Naive thymus-derived CD4-positive, alpha-beta T cell (primary cell): ENCODE measurements at places on chromosomes 3 and 15. TPM values are rescaled to one million over a fixed set of nuclear protein-coding genes. Genes with fewer than 3 reads are reported as not detected.

- no peak for DNase-seq
Measured at GRCh38 chr3:128076483-128077201, 24.4 kb downstream of the SEC61A1 start.

DNA sequence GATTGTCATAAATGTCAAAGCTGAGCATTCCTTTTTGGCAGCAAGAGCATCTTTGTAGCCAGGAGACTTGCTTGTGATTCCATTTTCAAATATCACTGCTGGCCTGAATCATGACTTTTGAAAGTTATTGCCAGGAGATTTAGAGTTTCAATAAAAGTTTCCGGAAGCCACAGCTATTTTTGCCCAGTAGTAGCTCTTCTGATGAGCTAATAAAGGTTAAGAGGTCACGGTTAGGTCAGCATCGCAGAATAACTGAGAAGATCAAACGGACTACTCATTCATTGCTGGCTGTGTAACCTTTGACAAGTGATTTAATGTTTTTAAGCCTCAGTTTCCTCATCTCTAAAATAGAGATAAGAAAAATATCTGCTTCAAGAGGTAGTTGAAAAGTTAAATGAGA is 105.1 kb upstream of the ETV5 start:
- DNase-seq: no peak

- no peak for DNase-seq
Measured at GRCh38 chr3:52277972-52278509, 408 bp downstream of the WDR82 start.

DNA sequence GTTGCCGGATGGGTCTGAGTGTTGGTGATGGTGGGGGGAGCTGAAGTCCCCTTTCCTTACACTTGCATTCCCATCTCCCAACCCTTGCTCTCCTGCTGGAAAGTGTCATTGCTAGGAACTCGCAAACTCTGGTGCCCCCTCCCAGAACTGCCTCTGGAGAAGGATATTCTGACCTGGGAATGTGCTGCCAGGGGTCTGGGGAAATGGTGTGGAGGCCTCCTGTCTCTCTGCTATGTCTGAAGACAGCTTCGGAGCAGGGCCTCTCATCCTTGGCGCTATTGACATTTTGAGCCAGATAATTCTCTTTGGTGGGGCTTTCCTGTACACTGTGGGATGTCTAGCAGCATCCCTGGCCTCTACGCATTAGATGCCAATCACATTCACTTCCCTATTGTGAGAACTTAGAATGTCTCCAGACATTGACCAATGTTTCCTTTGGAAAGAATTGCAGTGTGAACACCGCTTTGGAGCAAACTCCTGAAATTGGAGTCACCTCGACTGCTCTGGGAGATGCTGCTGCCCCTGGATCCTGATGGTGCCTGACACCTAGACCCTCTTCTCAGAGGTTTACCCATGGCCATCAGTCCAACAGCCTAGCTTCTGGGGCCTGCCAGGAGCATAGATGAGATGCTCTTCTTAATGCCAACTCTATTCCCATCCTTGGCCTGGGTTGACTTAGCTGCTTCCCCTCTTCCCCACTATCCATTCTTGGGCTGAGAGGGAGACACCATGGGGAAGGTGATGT is 2.2 kb upstream of the KY start:
- no peak for DNase-seq

- no peak for DNase-seq
Measured at GRCh38 chr15:32098033-32098432, 67.7 kb downstream of the CHRNA7 start.

- no peak for DNase-seq
Measured at GRCh38 chr15:93719921-93720351, 511.4 kb upstream of the MCTP2 start.

DNA sequence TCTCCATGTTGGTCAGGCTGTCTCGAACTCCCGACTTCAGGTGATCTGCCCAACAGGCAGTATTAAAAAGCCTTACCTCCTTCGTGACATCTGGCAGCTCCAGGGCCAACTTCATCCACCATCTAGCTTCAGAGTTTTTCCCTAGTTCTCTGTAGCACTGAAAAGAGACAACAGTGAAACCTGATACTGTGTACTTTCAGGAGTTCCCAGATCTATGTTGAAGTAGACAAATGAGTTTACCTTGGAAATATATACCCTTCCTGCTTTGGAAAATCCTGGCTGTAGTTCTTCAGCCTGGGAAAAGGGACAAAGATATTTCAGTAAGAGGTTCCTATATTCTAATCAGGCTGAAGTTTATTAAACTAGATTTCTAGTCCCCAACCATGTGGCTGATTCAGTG is 18.0 kb downstream of the RMDN3 start:
- DNase-seq: no peak

GRCh38 chr3:188608401-188608800 is 454.4 kb downstream of the LPP start:
- DNase-seq: no peak

DNA sequence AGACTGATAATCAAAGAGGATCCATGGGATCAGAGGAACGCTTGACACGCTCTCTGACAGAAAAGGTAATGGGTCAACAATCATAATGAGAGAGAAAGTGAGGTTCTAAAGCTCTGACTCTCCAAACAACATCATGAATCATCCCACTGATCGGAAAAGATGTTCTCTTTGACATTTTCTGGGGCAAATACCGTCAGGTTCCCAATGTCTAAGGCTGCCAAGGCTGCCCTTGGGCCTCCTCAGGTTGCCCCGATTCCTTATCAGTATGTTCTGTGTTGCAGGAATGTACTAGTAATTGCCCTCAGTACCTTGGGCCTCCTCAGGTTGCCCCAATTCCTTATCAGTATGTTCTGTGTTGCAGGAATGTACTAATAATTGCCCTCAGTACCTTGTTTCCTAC is 60.9 kb downstream of the NPTN start:
- no peak for DNase-seq

- DNase-seq: no peak
Measured at GRCh38 chr15:89379251-89379695, 44.6 kb upstream of the POLG start.

- no peak for DNase-seq
Measured at GRCh38 chr3:4956099-4956498, 23.1 kb upstream of the BHLHE40 start.

GRCh38 chr3:69087030-69087791 is 2.5 kb downstream of the ARL6IP5 start:
- DNase-seq: no peak

DNA sequence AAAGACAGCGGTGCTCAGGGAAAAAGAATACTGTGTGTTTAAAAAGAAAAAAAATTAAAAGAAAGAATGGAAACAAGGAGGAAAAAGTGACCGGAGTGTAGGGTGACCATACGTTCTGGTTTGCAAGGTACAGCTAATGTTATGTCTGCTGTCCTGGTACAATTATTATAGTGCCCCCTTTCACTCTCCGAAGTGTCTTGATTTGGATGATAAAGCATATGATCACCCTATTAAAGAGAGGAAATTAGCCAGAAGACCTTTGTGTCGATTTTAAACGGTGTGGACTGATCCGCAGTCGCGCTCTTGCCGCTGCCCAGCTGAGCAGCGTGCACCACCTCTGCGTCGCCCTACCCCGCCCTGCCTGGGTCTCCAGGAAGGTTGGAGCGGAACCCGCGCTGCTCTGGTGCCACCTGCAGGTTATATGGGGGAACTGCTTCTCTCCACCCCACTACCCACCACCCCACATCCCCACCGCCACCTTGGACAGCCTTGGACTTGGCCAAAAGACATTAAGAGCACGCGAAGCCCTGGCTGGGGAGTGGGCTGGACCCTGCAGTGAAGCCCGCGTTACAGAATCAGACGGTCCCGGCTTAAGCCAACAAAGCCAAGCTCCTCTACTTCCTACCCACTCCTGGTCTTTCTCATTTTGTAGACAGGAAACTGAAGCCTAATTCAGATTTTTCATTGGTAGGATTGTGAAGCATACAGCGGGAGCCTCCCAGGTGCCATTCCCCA is 41.2 kb upstream of the UBE2Q2 start:
- peak; percentile 58 for DNase-seq

The ELL3 gene
- 4.9 TPM for polyA plus RNA-seq

The COL7A1 gene
- not detected for polyA plus RNA-seq

The GOLGA8F gene
- polyA plus RNA-seq: not detected

The DRD3 gene
- polyA plus RNA-seq: not detected

The NRG4 gene
- not detected for polyA plus RNA-seq

The IFT80 gene
- 6.3 TPM for polyA plus RNA-seq

The TBC1D23 gene
- 14.0 TPM for polyA plus RNA-seq

The CCDC54 gene
- polyA plus RNA-seq: not detected

The MUSTN1 gene
- not detected for polyA plus RNA-seq

The ALS2CL gene
- 6.2 TPM for polyA plus RNA-seq

The PPP2R3A gene
- 0.25 TPM for polyA plus RNA-seq

The UNC13C gene
- not detected for polyA plus RNA-seq

The IL16 gene
- 319 TPM for polyA plus RNA-seq

The DCUN1D1 gene
- polyA plus RNA-seq: 23.9 TPM
